Progenitor cell of endocrine pancreas (in vitro differentiated cells): ENCODE measurements at places on chromosomes 6 and 20. TPM values are rescaled to one million over a fixed set of nuclear protein-coding genes. Genes with fewer than 3 reads are reported as not detected.

HLA-DRB5 gene
- total RNA-seq, result 0.60 and 0.71 TPM in 2 replicates

DNA sequence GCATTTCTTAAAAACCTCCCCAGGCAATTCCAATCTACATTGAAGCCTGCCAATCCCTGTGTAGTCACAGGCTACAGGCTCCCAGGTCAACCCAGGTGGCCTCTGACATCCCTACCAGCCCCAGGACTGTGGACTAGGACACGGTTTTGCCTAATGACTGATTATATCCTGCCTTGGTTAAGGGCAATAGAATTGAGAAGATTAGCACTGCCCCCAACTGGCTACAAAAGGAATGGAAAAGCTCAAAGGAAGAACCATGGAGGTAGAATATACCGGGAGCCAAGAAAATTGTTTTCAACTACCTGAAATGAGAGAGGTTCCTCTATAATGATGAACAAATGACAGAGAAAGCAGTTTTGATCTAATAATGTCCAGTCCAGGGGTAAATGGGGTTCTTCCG, 421.1 kb upstream of the AGPAT4 start:
- H3K4me1 ChIP-seq, result no peaks in the 10 kb centered on the region
- H3K27ac ChIP-seq, result no peak overlapping the region
- H3K27me3 ChIP-seq, result no peaks in the 10 kb centered on the region
- no peak for DNase-seq

DNA sequence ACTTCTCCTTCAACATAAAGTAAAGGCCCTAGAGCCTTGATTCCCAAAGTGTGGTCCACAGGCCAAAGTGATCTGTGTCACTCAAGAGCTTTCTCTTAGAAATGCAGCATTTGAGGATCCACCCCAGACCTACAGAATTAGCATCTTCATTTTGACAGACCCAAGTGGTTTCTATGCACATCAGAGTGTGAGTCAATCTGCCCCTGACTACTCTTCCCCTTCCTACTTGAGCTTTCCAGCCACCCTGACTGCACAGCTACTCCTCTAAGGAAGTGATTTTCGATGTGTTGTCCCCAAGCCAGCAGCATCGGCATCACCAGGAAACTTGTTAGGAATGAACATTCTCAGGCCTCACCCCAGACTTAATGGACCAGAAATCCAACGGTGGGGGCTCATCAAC, 2.6 kb downstream of the MEP1A start:
- H3K36me3 ChIP-seq, result no peaks in the 10 kb centered on the region
- no peak overlapping the region for H3K27ac ChIP-seq
- peaks cover 18% of the 10 kb centered on the region for H3K4me1 ChIP-seq
- no peak for DNase-seq
- peaks cover 25% of the 10 kb centered on the region for H3K27me3 ChIP-seq

- DNase-seq, result no peak
- H3K4me1 ChIP-seq, result no peaks in the 10 kb centered on the region
- H3K36me3 ChIP-seq, result no peaks in the 10 kb centered on the region
- no peak overlapping the region for H3K4me3 ChIP-seq
Observed at GRCh38 chr6:66526061-66526460, 819.0 kb upstream of the EYS start.

DNA sequence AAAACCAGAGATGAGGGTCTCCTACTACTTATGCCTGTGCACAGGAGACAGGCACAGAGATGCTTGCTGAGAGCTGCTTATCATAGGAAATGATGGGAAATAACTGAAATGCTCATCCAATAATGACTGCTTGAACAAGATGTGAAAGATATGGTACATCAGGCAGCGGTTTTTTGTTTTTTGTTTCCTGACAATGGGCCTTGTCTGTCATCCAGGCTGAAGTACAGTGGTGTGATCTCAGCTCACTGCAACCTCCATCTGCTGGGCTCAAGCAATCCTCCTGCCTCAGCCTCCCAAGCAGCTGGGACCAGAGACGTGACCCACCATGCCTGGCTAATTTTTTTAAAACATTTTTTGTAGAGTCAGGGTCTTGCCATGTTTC, 1.2 kb upstream of the RIPOR3 start:
- no peak overlapping the region for H3K4me3 ChIP-seq
- DNase-seq, result no peak
- no peak overlapping the region for H3K27ac ChIP-seq
- H3K27me3 ChIP-seq, result peaks cover 38% of the 10 kb centered on the region
- H3K36me3 ChIP-seq, result no peaks in the 10 kb centered on the region
- H3K4me1 ChIP-seq, result peaks cover 13% of the 10 kb centered on the region
